ENCODE measurements at places on chromosomes 1 and 21.
A peak's percentile ranks its signal among the peaks of the same experiment; 100 is the strongest.

DNA sequence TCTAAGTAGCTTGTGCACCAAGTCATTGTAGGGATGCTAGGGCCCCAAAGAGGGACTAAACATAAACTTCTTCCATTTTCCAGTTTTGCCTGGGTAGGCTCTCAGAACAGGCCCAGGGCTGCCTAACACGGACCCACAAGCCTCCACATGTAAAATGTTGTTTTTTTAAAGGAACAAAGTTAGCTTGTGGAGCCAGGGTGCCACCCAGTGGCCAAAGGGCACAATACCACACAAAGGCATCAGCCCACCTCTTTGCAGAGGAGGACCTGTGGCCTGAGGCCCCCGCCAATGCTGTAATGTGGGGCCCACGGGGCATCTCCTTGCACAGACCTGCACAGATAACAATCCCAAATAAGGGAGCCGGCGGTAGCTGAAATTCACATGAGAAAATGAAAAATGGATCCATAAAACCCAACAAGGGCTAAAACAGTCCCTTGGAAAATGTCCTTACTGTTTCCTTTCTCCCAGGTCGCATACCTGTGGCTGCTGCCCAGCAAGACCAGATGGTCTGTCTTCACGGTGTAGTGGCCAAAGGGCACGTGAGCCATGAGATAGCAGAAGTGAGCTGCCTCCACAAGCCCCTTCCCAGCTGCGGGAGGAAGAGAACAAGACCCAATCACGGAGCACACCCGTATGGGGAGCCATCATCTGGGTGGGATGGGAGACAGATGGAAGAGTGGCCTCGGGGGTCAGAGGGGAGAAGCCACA lies 23.8 kb downstream of the SEC16B start:
- peak; percentile 64 for DNase-seq

DNA sequence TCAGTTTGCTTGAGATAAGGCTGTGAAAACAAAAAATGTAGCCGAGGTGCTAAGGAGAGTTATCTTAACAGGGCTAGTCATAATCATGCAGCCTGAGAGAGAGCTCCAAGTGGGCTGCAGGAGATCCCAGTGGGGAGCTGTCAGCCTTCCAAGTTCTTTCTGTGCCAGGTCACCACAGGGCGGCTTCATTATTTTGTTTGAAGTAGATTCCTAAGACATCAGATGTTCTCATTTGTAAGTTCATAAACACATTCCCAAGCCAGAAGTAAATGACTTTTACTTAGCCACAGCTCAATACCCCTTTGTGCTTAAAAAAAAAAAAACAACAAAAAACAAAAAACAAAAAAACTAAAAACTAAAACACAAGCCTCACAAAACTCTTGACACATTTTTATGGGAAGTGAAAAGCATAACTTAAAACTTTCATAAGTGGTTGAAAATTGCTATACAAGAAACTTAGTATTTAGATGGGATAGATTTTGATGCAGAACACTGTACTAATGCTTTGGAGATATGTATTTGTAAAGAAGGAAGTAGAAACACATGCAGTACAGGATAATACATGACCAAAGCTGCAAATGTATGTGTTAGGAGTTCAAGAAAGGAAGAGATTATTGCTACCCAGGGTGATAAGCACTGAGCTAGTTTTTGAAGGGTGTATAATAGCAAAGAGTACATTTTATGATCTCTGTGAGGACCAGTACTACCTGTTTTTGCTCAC lies 8.6 kb downstream of the CDC14A start:
- no peak for DNase-seq

DNA sequence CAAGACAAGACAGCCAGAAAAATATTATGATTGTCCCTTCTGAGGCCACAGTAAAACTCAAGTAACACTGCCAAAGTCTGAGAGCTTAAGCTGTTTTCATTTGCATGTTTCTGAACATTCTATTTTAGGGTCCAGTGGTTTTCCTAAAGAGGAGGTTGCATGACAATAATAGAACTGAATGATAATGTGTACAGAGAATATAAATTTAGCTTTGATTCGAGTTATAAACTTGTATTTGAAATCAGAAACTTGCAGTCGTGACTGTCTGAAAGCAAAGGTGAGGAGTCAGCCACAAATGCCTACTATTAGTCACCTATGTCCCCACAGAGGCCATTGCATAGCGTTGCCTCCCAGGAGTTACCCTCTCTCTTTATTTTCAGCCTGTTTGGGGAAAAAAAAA lies 363.1 kb upstream of the ADGRL2 start:
- DNase-seq: no peak

DNA sequence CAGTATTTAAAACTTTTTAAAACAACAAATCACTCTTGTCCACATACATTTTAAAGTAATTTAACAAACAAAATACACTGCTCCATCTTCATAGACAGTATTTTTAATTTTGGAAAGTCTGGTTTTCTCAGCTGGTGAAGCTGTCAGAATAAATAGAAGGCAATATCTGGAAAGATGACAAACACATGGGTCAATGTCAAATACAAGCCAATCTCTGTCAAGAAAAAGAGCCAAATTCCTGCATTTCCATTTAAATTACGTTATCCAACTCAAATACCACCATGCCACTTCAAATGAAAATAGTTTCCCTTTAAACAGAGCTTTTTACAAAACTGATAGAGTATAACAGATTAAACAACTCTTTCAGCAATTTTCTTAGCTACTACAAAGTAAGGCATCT lies 176.5 kb downstream of the RERE start:
- DNase-seq: no peak

Data from NB4 (cell line).